ENCODE measurements at places on chromosomes 5 and 9.

GRCh38 chr5:75368391-75368790 lies 31.4 kb downstream of the HMGCR start:
- no peak for DNase-seq

GRCh38 chr9:2299156-2299842 lies 284.2 kb downstream of the SMARCA2 start:
- no peak for DNase-seq

DNA sequence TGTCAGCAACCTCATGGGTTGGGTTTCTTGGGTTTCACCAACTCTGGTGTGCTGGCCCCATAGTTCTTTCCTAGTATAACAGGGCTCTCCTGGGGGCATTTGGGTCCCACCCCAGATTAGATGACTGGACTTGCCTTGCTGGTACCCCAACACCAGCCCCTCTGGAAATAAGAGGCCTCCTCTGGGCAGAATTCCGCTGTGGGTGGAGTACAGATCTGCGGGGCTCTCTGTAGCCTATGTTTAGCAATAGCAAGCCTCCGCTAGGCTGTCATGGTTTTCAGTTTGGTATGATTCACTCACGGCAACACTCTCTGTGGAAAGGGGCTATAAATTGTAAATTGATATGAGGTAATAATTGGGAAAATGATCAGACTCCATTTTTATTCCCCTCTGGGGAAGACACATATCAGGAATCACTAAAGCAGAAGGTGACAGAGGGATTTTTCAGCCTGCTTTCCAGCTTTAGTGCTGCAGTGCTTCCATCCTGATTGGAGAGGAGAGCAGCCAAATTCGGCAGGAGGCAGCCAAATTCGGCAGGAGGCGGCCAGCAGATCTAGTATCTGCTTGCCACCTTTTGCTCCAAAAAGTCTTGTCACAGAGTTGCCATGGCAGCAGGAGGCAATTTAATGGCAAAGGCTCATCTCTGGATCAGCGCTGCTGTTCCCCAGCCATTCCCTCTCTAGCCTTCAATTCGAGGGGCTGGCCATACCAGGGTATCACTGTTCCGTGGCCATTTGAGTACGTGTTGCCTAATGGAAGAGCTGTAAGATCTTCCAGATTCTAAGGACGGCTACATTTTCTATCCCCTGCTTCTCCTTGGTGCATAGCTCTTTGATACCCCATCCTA lies 84.6 kb downstream of the SLC44A1 start:
- no peak for DNase-seq

DNA sequence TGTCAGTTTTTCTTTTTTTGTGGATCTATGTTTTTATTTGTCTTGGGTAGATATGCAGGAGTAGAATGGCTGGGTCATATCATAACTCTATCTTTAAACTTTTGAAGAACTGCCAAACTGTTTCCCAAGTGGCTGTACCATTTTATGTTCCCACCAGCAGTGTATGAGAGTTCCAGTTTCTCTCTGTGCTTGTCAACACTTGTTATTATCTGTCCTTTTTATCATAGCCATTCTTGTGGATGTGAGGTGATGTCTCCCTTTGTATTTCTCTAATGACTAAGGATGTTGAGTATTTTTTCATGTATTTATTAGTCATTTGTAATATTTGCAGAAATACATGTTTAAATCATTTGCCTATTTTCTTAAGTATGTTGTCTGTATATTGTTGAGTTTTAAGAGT lies 17.4 kb upstream of the FAT2 start:
- DNase-seq: no peak

DNA sequence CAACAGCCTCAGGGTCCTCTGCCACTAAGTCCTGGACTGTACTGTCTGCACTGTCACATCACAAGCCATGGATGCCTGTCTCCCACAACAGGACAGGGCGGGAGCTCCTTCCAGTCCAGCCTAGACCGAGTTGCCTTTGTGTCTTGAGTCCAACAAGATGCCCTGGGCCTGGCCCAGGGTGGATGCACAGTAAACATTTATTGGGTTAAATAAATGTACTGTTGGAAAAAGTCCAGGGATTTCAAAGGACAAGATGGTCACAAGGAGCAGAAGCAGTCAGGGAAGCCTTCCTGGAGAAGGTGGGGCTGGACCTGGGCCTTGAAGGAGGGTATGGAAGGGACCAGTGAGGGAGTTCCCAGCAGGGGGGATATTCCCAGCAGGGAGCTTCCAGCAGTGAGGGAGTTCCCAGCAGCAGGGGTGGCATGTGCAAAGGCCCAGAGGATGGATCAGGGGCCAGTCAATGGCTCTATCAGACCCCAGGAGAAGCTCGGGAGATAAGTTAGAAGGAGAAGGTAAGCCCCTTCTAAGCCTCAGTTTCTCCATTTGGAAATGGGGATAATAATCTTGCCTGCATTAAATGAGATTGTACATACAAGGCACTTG lies 72.7 kb upstream of the NEURL1B start:
- DNase-seq: no peak

- DNase-seq: no peak
These were observed 10.6 kb upstream of the TMEM38B start for GRCh38 chr9:105683688-105684275.

GRCh38 chr5:181120761-181121160 lies 10.2 kb downstream of the OR2V1 start:
- DNase-seq: no peak

DNA sequence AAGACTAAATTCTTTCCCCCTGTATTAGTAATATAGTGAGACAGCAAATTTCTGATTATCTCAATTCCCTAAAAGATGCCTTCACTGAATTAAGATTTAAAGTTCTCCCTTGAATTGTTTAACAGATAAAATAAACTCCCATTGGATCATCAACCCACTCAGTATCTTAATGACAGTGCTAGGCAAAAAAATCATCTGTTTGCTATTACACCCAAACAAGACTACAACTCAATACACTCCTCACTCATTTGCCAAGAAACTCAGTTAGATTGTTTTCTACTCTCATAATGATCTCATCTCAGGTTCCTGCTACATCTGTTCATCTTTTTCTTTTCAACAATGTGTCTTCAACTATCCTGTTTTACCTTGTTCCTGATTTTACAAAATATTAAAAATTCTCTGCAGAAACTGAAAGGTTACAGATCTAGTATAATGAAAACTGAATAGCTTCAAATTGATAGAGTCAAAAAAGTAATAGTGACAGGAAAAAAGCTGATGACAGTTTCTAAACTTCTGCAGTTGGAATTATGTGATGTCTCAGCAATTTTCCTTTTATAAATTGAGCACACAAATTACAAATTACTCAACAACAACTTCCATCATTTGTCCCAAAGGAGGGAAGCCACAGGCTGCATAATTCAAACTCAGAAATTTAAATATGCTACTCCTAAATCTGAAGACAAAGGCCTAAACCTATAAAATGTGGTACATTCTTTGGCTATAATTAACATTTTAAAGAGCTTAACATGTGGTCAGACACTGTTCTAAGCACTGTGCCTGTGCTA lies 39.4 kb downstream of the HOMER1 start:
- no peak for DNase-seq

- DNase-seq: peak; percentile 24
These were observed 569 bp downstream of the CAMK4 start for GRCh38 chr5:111224561-111225345.

- DNase-seq: peak; percentile 68
These were observed 27.8 kb upstream of the PTPDC1 start for GRCh38 chr9:94056442-94056974.

GRCh38 chr5:135426102-135427082 lies 20.8 kb downstream of the DCANP1 start:
- peak; percentile 80 for DNase-seq

DNA sequence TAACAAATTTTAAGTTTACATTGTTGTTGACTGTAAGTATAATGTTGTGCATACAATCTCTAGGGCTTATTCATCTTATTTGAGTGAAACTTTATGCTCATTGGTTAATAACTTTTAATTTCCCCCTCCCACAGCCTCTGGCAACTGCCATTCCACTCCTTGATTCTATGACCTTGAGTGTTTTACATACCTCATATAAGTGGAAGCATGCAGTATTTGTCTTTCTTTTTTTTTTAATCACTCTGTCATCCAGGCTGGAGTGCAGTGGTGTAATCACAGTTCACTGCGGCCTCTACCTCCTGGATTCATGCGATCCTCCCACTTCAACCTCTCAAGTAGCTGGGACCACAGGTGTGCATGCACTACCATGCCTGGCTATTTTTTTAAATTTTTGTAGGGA lies 83.9 kb downstream of the KCTD16 start:
- peak; percentile 51 for DNase-seq

- peak; percentile 12 for DNase-seq
These were observed 27.3 kb downstream of the NME5 start for GRCh38 chr5:138111937-138112336.

GRCh38 chr5:113053511-113053995 lies 77.0 kb downstream of the DCP2 start:
- DNase-seq: no peak

DNA sequence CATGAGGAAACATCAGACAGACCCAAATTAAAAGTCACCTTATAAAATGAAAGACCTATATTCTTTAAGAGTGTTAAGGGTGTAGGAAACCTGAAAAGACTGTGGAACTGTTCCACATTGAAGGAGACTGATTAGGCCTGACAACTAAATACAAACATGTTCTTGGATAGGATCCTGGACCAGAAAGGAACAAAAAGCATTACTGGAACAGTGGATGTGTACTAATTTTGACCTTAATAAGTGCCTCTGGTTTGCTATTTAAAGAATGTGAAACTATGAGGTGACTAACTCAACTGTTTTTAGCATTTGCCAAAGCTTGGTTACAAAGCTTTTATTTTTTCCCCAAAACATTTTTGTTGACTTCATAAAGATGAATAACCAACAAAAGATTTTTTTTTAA lies 340.6 kb downstream of the CAAP1 start:
- peak; percentile 55 for DNase-seq

GRCh38 chr9:124242331-124243194 lies 15.2 kb upstream of the NEK6 start:
- DNase-seq: peak; percentile 21

DNA sequence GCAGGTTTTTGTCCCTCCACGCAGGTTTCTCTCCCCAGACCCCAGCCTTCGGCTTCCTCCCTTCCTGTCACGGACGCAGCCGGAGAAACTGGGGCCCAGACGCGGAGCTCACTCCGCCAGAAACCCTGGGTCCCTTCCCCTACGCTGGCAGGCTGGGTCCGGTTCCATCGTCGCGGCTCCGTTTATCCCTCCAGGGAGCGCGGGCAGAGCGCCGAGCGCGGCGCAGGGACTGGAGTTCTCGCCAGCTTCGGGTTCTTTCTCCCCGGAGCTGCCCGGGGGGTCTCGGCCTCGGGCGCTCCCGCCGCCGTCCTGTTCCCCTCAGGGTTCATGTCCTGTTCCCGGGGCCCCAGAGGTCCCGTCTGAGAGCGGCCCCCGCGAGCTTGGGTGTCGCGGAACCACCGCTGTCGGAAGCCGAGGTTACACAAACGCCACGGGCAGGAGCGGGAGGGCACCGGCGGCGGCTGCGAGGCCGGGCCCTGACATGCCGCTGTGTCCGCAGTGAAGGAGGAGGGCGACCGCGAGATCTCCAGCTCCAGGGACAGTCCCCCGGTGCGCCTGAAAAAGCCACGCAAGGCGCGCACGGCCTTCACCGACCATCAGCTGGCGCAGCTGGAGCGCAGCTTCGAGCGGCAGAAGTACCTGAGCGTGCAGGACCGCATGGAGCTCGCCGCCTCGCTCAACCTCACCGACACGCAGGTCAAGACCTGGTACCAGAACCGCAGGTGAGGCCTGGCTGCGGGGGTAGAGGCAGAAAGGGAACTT lies 4.6 kb downstream of the BARHL1 start:
- DNase-seq: no peak

DNA sequence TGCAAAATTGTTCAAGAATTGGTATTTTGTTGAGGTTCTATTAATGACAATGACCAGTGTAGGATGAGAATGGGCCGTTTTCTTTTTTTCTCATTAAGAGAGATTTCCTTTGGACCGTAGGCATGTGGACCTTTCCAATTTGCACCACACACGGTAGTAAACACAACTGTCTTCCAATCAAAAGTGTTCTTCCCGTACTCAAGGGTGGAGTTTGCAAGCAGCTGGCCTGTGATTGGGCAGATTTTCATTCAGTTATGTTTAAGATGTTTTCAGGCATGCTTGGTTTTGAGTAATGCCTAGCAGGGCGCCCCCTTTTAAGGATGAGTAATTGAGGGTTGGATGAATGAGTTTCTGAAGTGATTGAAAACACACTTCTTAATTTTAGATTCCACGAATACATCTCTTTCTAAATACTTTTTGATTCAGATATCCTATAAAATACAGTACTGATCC lies 2.5 kb downstream of the KDM3B start:
- DNase-seq: peak; percentile 79

GRCh38 chr5:102596113-102596512 lies 97.3 kb upstream of the SLCO6A1 start:
- no peak for DNase-seq

DNA sequence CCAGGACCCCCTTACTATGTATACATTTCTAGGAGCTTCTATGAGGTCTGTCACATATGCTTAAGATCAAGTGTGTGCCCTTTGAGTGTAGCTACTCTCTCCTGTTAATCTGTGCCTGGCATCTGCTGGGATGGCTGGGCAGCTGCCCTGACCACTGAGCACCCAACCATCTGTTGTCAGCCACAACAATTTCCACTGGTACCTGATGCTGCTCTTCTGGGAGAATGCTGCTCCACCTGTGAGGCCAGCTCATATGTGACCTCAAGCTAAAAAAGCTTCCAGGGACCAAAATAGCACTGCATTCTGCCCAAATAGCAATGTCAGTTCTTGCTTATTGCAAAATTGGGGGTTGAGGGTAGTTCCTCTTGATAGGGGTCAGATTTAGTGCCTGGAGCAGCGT lies 595.6 kb downstream of the RAB3C start:
- DNase-seq: no peak

DNA sequence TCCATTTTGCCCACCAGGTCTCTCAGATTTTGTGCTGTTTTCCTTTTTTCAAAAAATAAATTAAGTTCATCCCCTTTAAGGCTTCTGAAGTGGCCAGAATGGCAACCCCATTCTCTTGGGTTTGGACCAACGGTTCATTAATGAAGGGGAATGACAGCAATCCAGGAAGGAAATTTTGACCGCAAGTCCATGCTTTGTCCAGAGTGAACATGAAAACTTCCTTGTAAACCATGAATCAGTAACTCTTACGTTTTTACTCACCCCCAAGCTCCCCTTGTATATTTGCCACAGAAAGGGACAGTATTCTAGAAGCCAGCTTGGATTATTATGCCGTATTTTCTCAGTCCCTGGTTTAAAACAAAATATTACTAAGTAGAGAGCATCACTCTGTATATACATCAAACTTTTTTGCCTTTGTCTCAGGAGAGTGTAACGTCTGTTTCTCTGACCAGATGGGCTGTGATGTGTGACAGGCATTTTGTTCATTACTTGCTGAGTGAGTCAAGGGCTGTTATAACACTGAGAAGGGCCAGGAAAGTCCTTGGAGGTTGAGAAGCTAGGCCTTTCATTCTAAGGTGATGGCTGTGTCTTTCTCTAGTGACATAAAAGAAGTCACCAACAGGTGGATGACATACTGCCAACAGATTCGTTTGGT lies 148.2 kb downstream of the SMARCA2 start:
- no peak for DNase-seq

DNA sequence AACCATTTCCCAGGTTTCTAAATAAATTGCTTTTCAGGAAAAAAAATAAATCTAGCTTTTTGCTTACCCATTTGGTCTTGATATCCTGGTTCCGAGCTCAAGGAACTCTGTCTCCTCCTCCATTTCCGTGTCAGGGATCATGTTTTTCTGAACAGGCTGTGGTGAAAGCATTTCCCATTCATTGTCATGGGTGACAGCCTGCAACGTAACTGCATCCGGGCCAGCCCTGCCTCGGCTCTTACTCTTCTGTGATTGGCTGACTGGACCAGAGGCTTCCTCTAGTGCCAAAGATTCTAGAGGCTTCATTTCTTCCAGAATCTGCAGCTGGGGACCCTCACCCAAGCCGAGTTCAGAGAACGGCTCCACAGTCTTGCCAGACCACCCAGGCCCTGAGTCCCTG lies 61.0 kb upstream of the PCA3 start:
- no peak for DNase-seq

All from adipocyte (in vitro differentiated cells).